ENCODE measurements at places on chromosomes 5 and 9.

- no peak overlapping the region for H3K27ac ChIP-seq
- no peak for DNase-seq
- no peaks in the 10 kb centered on the region for H3K27me3 ChIP-seq
Observed at GRCh38 chr5:125894383-125894782, 528.8 kb upstream of the GRAMD2B start.

DNA sequence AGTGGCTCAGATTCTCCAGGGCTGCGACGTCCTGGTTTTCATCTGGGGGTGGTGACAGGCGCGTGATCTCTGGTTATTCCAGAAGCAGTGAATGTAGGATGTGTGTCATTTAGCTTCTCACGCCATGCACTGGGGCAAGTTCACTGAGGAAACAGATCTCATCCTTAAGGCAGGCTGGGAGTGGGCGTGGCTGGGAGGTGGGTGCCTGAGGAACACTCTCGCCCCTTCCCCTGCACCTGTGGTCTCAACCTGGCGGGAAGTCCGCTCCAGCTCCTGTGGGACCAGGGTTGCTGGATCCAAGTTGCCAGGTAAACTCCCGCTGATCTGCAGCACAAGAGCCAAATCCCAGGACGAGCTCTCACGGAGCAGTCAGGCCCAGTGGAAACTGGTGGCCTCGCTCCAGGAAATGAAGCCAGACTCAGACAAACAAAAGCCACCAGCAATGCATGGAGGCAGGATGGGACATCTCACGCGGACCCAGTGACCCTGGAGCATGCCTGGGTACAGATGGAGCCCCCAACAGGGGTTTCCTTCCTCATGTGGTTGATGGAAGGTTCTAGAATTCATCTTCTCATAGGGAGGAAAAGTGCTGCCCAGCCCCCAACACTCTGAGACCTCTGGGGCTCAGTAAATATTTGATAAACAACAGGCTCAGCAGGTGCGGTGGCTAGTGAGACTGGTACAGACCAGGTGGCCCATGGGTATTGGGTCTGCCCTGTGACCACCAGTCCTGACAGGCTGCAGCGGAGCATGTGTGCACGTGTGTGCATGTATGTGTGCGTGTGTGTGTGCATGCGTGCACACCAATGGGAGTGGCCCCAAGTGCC, 16.3 kb upstream of the SLC12A7 start:
- H3K4me1 ChIP-seq = no peaks in the 10 kb centered on the region
- H3K36me3 ChIP-seq = no peaks in the 10 kb centered on the region
- H3K4me3 ChIP-seq = no peak overlapping the region
- H3K27ac ChIP-seq = no peak overlapping the region
- DNase-seq = no peak

GRCh38 chr5:157820593-157821252, 38.2 kb downstream of the CLINT1 start:
- H3K4me3 ChIP-seq = no peak overlapping the region
- H3K36me3 ChIP-seq = peaks cover 22% of the 10 kb centered on the region
- DNase-seq = no peak
- H3K4me1 ChIP-seq = peaks cover 7% of the 10 kb centered on the region
- H3K27ac ChIP-seq = peak overlapping the region; percentile 13

- no peak overlapping the region for H3K4me3 ChIP-seq
- no peaks in the 10 kb centered on the region for H3K27me3 ChIP-seq
- H3K27ac ChIP-seq = no peak overlapping the region
- H3K36me3 ChIP-seq = no peaks in the 10 kb centered on the region
- DNase-seq = no peak
Observed at GRCh38 chr5:181107699-181108098, 23.3 kb downstream of the OR2V1 start.

DNA sequence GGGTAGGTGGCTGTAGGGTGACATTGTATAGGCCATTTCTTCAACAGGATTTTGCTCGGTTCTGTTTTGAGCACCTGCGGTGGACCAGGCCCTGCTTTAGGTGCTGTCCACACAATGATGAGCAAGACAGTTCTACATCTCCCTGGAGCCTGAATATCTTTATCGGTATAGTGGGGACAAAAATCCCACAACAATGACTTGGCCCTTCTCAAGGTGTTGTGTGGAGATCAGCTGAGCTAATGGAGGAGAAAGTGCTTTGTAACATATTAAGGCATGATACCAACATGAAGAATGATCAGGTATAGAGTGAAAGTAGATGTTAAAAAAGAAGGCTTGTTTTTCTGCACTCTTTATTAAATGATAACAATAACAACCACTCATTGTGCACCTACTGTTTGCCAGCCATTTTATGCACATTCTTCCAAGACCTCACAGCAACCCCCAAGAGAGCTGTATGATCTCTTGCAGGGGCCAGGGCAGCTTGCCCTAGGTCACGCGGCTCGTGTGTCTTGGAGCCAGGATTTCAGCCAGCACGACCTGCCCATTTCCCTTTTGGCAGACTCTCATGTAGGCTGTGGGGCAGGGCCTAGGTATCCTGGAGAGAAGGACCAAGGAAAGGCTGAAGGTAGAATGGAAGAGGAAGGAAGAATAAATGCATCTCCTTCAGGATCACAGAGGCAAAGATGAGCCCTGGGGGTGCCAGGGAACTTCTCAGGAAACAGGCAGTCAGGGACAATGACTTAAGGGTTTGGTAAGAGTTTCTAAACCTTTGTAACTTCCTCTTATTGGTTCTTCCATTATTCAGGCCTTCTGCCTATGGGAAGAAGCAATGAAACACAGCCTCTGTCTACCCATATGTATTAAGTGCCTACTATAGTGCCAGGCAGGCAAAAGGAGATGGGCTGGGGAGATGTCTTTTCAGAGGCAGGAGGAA, 50.0 kb upstream of the PPARGC1B start:
- DNase-seq = no peak
- no peak overlapping the region for H3K27ac ChIP-seq
- no peaks in the 10 kb centered on the region for H3K36me3 ChIP-seq
- H3K4me3 ChIP-seq = no peak overlapping the region
- H3K27me3 ChIP-seq = peaks cover 7% of the 10 kb centered on the region

- H3K4me1 ChIP-seq = peaks cover 7% of the 10 kb centered on the region
- no peak overlapping the region for H3K4me3 ChIP-seq
- no peaks in the 10 kb centered on the region for H3K27me3 ChIP-seq
- DNase-seq = no peak
- H3K27ac ChIP-seq = no peak overlapping the region
Observed at GRCh38 chr5:139064613-139065012, 133.6 kb downstream of the SIL1 start.

GRCh38 chr9:137114613-137115393, at the start of gene DPP7:
Gene DPP7, minus strand, starts transcription at chr9:137114733. Its CDS starts 20 bp downstream, at chr9:137114713.
- peaks cover 26% of the 10 kb centered on the region for H3K4me1 ChIP-seq
- peak within 1 kb of the TSS; percentile 69 for H3K27ac ChIP-seq

DNA sequence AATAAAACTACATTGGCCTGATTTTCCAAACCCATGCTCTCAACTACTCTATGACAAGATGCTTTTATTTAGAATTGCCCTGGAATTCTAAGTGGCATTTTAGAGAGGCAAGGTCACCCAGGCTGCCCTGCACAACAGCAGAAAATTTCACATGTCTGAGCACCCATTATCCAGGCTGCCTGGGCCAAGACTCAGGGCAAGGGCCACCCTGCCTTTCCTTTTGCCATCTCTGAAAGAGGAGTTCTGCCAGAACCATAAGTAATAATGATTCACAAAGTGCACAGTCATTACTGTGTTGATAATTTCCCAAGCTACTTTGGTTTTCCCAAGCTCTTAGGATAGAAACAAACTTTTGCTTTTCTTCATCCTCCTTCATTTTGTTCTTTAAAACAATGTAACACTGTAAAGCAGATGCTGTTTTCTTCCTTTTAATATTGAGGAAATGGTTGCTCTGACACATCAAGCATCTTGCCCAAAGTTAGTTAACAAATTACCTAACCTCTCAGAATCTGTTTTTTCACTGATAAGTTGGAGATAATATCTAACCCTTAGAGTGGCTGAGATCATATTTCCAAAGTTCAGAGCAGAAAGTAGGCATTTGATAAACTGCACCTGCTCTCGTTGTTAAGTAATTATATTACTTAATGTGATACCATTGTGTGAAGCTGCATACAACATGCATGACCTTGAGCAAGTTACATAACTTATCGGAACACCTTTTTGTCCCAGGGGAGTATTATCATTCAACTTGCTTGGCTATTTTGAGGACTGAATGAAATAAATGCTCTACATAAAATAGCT, 325.6 kb downstream of the PRELID2 start:
- DNase-seq = no peak
- H3K36me3 ChIP-seq = no peaks in the 10 kb centered on the region
- no peak overlapping the region for H3K27ac ChIP-seq
- H3K27me3 ChIP-seq = no peaks in the 10 kb centered on the region

GRCh38 chr5:8134609-8135008, 265.7 kb downstream of the MTRR start:
- no peak for DNase-seq
- no peak overlapping the region for H3K4me3 ChIP-seq
- H3K27me3 ChIP-seq = no peaks in the 10 kb centered on the region
- no peaks in the 10 kb centered on the region for H3K4me1 ChIP-seq

- H3K4me1 ChIP-seq = peaks cover 97% of the 10 kb centered on the region
- H3K27ac ChIP-seq = peak overlapping the region; percentile 91
- H3K4me3 ChIP-seq = no peak overlapping the region
Observed at GRCh38 chr9:74275872-74276508, 221.1 kb upstream of the RORB start.

GRCh38 chr9:108724122-108724521, 131.7 kb downstream of the ACTL7B start:
- no peak for DNase-seq
- H3K27ac ChIP-seq = no peak overlapping the region
- no peak overlapping the region for H3K4me3 ChIP-seq
- no peaks in the 10 kb centered on the region for H3K4me1 ChIP-seq

DNA sequence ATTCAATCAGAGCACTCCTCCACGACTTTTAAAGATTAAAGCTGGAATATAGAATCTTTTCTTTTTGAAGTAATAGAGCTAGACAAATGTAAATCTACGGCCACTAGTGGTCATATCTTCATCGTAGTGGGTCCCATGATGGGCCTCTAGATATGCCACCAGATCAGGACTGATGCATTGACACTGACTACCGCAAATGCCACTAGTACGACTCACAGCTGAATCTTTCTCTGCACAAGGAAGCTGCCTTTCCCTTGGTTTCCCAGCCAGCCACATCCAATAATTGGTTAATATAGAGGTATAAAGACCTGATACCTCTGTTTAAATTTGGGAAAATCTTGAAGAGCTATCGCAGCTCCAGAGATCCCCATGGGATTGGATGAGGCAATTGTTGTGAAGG, 37.8 kb upstream of the ADRB2 start:
- H3K36me3 ChIP-seq = no peaks in the 10 kb centered on the region
- no peaks in the 10 kb centered on the region for H3K4me1 ChIP-seq
- no peak overlapping the region for H3K4me3 ChIP-seq
- no peak overlapping the region for H3K27ac ChIP-seq

GRCh38 chr5:132480546-132480892, 10.1 kb downstream of the IRF1 start:
- H3K4me3 ChIP-seq = no peak overlapping the region
- no peak for DNase-seq
- no peaks in the 10 kb centered on the region for H3K27me3 ChIP-seq
- H3K4me1 ChIP-seq = peaks cover 24% of the 10 kb centered on the region

GRCh38 chr9:35553670-35554543, 51.2 kb upstream of the TESK1 start:
- no peaks in the 10 kb centered on the region for H3K4me1 ChIP-seq

GRCh38 chr5:153981905-153982605, 56.7 kb downstream of the FAM114A2 start:
- no peaks in the 10 kb centered on the region for H3K36me3 ChIP-seq
- H3K27me3 ChIP-seq = peaks cover 15% of the 10 kb centered on the region
- DNase-seq = no peak
- H3K27ac ChIP-seq = no peak overlapping the region
- H3K4me3 ChIP-seq = no peak overlapping the region

GRCh38 chr9:34179213-34180136, 632 bp downstream of the UBAP1 start:
- DNase-seq = no peak
- peaks cover 21% of the 10 kb centered on the region for H3K4me1 ChIP-seq

GRCh38 chr5:141935538-141935937, 11.9 kb downstream of the DELE1 start:
- DNase-seq = no peak
- peaks cover 79% of the 10 kb centered on the region for H3K36me3 ChIP-seq
- no peaks in the 10 kb centered on the region for H3K4me1 ChIP-seq
- H3K27me3 ChIP-seq = no peaks in the 10 kb centered on the region

GRCh38 chr5:157670662-157671591, at the start of gene C5orf52:
Gene C5orf52, plus strand, starts transcription at chr5:157671533. Its CDS starts 82 bp downstream, at chr5:157671615.
- no peak within 1 kb of the TSS for H3K4me3 ChIP-seq
- no peak for DNase-seq
- H3K36me3 ChIP-seq = no peaks in the 10 kb centered on the region
- no peaks in the 10 kb centered on the region for H3K4me1 ChIP-seq
- no peaks in the 10 kb centered on the region for H3K27me3 ChIP-seq
- H3K27ac ChIP-seq = no peak within 1 kb of the TSS

DNA sequence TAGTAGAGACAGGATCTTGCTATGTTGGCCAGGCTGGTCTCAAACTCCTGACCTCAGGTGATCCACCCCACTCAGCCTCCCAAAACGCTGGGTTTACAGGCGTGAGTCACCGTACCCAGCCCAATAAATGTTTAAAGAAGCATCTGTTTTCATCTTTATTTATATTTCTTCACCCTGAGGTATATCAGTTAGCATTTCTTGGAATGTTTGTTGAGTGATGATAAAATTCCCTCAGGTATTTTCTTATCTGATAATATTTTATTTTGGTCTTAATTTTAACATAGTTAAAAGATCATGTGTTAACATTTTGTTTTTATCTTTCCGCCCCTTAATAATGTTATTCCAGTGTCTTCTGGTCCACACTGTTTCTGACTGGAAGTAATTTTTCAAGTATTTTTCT, 839.6 kb upstream of the CDH10 start:
- no peaks in the 10 kb centered on the region for H3K4me1 ChIP-seq
- H3K27ac ChIP-seq = no peak overlapping the region
- no peak overlapping the region for H3K4me3 ChIP-seq
- no peak for DNase-seq

DNA sequence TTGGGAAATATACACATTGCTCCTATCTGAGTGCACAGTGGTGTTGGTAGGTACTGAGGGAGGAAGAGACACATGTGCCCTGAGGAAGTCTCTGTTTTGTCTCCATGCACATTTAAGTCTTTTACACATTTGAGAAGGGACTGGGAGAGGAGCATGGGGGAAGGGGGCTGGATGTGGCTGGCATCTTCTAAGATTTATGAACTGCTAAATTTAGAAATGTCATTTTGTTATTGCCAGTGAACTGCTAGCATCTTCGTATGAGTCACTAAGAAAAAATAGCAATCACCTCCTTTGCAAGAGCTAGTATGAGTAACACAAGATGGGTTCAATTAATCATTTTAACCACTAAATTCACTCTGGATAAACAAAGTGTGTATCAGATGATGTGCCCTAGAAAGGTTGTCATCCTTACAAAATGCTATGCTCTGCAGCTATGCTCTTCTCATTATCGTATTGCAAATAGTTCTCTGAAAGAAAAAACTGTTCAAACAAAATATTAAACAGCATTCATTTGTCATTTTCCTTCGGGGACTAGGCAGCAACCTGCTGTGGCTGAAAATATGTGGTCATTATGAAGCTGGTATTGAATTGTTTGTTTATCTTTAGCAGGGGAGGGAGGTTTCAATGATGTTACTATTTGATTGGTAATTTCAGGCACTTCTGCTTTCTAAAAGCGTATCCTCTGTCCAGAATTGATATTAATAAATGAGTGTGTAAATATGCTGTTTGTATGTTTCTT, 236.5 kb downstream of the DMRTA1 start:
- H3K36me3 ChIP-seq = no peaks in the 10 kb centered on the region
- no peak overlapping the region for H3K4me3 ChIP-seq
- no peaks in the 10 kb centered on the region for H3K4me1 ChIP-seq
- H3K27me3 ChIP-seq = no peaks in the 10 kb centered on the region
